Hematopoietic multipotent progenitor cell treated with erythropoietin and hydrocortisone succinate and interleukin-3 and kit ligand, for 4 days (in vitro differentiated cells): ENCODE measurements at places on chromosomes 3 and 15.
A peak's percentile ranks its signal among the peaks of the same experiment; 100 is the strongest.

DNA sequence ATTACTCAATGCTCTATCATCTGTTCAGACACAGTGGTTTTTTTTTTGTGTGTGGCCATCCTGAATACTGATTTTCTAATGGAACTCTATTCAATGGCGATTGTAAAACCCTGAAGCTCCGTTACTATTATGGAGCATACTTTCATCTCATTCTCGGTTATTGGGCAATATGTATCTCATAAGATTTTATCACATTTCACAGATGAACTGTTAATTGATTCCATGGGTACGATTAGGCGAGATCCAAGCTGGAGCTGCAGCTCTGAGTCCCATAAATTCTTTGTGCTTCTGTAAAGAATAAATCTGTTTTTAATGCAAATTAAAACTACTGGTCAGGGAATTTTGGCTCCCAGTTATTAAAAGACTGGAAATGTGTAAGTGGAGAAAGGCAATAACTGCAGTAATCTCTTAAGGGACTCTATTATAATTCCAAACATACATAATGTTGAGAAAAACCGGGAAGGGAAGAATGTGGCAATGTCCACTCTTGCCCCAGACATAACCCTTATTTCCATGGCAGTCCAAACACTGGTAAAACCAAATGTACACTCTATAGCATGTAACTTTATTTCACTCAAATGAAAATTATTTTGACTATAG, 82.2 kb downstream of the GREM1 start:
- no peak for DNase-seq

DNA sequence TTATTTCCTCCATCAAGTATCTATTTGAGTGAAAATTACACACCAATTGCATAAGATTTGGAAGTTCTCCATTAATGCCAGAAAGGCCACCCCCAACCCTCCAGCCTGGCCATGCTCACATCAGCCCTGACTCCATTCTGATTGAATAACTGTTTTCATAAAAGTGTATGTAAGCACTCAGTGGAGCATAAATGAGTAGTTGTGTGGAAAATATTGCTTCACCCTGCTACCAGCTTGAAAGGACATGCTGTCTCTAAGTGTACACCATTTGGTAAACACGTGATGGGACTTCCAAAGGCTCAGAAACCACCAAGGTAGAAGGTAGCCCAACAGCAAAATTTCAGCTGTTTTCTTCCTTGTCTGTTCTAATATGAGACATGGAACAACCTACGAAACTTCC, 393.8 kb downstream of the ZNF385D start:
- DNase-seq: no peak

GRCh38 chr3:46375218-46375617, 4.5 kb downstream of the CCR5 start:
- no peak for DNase-seq

DNA sequence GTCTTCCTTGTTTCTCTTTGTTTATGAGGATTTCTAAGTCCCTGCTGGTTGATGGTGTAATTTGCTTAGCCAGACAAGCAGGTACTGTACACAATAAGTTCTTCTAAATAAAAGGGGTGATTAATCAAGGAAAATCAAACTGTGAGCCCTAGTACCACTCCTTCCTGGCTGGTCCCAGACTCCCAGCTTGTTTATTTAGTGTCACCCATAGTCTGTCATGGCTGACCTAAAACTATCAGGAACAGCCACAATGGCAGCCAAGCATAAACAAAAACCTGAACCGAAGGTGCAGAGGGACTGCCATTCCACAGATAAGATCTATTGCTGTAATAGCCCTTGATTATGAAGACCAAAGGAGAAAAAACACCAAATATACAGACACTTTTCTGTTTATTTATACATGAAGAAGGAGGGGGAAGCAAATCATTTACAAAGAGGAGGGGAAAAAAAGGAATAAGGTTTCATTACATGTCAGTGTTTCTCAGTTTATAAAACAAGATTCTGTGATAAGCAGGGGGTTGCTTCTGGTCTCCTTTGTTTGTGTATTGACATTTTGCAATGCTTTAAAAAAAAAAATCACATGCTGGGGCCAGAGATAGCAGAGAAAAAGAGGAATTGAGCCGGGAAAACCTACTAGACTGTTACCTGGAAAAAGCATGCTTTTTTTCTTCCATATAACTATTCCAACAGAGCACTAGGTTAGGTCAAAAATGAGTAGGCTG, 182.4 kb upstream of the DPH6 start:
- DNase-seq: no peak

GRCh38 chr3:195868336-195868865, 40.0 kb downstream of the TNK2 start:
- DNase-seq: no peak

- peak; percentile 24 for DNase-seq
These were observed 36.3 kb downstream of the SRGAP3 start for GRCh38 chr3:9213019-9213634.
